Activated T-helper 1 cell treated with anti-CD3 and anti-CD28 coated beads, Interleukin-12 subunit alpha, Interleukin-12 subunit beta, Interleukin-2, Interleukin-4 antibody, amounts not matched to agents 30 ng/mL and 10 ng/mL and 1 ng/mL, durations not matched to agents 14 hours and 24 hours and 36 hours (primary cell): ENCODE measurements at places on chromosomes 6 and 20. TPM values are rescaled to one million over a fixed set of nuclear protein-coding genes. Genes with fewer than 3 reads are reported as not detected.

GRCh38 chr6:104522533-104522932 is 337.2 kb downstream of the HACE1 start:
- no peak overlapping the region for H3K4me3 ChIP-seq
- peaks cover 7% of the 10 kb centered on the region for H3K4me1 ChIP-seq
- H3K36me3 ChIP-seq, result no peaks in the 10 kb centered on the region
- peaks cover 18% of the 10 kb centered on the region for H3K27me3 ChIP-seq
- no peak overlapping the region for H3K27ac ChIP-seq

GRCh38 chr20:58838174-58838573 is 12.5 kb downstream of the GNAS-AS1 start:
- H3K27ac ChIP-seq, result no peak overlapping the region
- H3K36me3 ChIP-seq, result peaks cover 1% of the 10 kb centered on the region
- no peak overlapping the region for H3K4me3 ChIP-seq
- no peaks in the 10 kb centered on the region for H3K4me1 ChIP-seq

- DNase-seq, result no peak
- peaks cover 65% of the 10 kb centered on the region for H3K4me1 ChIP-seq
- H3K4me3 ChIP-seq, result no peak overlapping the region
These were observed 236.9 kb downstream of the BCAS1 start for GRCh38 chr20:53833333-53834061.

PRPH2 gene
- total RNA-seq, result not detected in 2 replicates

- peaks cover 38% of the 10 kb centered on the region for H3K4me1 ChIP-seq
- peak overlapping the region; percentile 96 for H3K27ac ChIP-seq
- peak overlapping the region; percentile 93 for H3K4me3 ChIP-seq
- no peaks in the 10 kb centered on the region for H3K27me3 ChIP-seq
These were observed 920 bp upstream of the WTAP start for GRCh38 chr6:159726255-159726917.

DNA sequence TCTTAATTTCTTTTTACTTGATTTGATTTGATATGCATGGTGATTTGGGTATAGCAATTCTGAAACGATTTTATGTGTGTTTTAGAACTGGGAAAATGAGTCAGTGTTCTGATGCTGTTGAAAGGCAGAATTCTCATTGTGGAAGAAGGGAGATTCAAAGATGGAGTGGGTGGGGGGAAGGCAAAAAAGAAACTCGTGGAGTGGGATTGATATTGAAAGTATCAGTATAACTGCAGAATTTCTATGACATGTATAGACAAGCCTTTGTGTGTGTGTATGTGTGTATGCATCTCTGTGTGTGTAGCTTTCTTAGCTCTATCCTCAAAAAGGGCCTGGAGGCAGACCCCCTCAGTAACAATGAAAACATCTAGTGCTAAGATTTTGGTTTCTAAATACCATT is 184.3 kb upstream of the OLIG3 start:
- H3K4me3 ChIP-seq, result peak overlapping the region; percentile 19
- H3K27me3 ChIP-seq, result no peaks in the 10 kb centered on the region
- H3K4me1 ChIP-seq, result peaks cover 63% of the 10 kb centered on the region
- peaks cover 12% of the 10 kb centered on the region for H3K36me3 ChIP-seq
- no peak for DNase-seq
- H3K27ac ChIP-seq, result peak overlapping the region; percentile 85

DNA sequence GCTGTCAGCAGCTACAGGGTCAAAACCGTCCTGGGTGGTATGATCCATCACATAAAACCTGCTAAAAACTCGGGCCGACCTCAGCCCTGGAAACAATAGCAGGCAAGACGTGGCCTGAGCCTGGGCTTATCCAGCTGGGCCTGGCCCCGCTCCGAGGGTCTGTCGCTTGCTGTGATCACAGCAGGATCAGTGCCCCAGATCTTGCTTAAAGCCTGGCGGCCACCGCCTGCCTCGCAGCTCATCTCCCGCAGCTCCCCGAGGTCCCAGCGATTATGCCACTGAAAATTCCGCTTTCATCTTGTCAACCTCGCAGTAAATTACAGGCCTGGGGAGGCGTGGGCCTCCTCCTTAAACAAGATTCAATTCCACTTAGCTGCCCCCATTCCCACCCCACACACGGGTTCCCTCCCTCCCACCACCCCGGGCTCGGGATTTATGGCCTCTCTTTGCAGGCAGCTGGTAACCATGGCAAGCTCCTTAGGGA is 40.1 kb downstream of the CDH22 start:
- H3K36me3 ChIP-seq, result no peaks in the 10 kb centered on the region
- DNase-seq, result no peak
- H3K4me1 ChIP-seq, result no peaks in the 10 kb centered on the region

DNA sequence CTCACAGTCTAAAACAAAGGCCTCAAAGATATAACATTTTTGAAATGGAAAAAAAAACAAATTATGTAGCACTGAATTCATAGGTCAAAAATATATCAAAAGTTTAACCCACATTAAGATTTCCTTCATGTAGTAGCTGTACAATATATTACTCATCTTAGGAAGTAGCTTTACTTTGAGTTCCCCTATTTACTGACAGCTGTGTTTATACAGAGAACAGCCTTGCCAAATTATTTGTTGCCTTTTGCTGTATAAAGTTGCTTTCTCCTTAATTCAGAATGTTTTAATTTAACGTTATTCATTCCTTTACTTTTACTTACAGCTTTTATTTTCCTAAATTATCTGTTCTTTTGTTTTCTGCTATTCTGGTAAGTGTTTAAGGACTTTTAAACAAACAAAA is 181.0 kb downstream of the COL12A1 start:
- H3K27ac ChIP-seq, result no peak overlapping the region
- no peaks in the 10 kb centered on the region for H3K36me3 ChIP-seq
